ENCODE measurements at places on chromosomes 12 and 14.

DNA sequence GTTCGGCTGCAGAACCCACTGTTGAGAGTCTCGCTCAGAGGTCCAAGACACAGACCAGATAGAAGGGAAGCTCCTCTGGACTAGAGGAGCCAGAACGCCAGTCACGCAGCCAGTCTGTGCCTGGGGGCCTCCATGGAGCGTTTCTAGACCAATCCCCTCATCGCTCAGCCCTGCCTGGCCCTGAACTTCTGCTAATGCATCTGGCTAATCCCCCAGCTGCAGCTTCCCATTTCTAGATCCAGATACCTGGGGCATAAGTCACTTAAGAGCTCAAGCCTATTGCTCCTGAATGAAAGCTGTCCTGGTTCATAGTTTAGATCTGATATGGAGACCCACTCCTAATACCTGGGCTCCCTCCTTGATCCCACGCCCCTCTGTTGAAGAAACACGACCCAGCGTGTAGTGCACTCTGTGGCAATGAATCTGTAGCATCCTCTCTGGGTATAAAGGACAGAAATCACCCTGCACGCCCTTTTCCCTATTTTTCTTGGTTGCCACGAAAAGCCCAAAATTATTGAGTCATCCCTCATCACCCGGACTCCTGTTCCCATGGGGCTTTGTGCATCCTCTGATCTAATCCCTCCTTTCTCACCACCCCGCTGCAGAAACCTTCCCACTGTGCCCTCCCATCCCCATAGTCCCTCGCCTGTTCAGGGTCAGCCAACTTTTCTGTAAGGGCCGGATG lies 341.6 kb upstream of the FKBP4 start:
- DNase-seq: no peak

- no peak for DNase-seq
These were observed 33.4 kb upstream of the BHLHE41 start for GRCh38 chr12:26158078-26158764.

DNA sequence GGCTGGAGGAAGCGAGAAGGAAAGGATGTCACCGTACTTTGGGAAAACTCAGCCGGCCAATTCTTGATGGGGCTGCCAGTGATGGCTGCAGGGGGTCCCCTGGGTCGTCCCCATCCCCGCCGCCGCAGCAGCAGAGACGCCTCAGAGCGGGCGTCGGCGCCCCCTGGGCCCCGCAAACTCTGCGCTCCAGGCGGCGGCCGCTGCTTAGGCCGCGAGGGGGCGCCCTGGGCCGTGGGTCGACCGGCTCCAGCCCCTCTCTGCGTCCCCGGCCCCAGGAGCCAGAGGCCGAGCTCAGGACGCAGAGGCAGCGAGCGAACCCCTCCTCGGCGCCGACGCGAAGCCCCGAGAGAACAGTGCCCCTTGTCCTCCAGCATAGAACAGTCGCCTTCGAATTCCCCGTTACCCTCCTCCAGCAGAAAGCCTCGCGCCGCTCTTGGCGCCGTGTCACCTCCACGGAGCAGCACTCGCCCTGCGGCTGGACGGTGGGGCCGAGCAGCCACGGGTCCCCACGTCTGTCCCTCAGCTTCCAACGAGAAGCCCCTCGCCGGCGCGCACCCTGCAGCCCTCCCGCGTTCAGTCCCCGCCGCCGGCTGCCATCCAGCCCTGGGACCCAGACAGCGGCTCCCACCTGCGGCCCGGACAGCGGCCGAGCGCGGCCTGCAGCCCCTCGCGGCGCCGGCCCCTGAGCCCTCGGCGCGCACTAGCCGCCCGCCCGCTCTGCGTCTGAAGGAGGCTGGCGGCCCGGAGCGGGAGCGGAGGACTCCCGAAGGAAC lies 106.6 kb downstream of the PRICKLE1 start:
- peak; percentile 68 for DNase-seq

- no peak for DNase-seq
These were observed 42.3 kb upstream of the KCNA1 start for GRCh38 chr12:4867384-4867783.

DNA sequence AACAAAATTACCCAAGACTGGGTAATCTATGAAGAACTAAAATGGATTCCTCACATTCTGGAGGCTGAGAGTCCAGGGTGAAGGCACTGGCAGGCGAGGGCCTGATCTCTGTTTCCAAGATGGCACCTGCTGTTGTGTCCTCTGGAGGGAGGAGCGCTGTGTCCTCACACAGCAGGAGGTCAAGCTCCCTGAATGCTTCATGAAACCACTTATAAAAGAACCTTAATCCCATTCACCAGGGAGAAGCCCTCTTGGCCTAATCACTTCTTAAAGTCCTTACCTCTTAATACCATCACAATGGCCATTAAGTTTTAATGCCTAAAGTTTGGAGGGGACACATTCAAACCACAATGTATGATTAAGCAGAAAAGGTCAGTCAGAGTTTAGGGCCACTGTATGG lies 172.4 kb downstream of the EMP1 start:
- no peak for DNase-seq

- peak; percentile 95 for DNase-seq
These were observed 14.5 kb upstream of the LLPH start for GRCh38 chr12:66144791-66145754.

GRCh38 chr12:110635055-110635454 lies 21.1 kb downstream of the TCTN1 start:
- no peak for DNase-seq

DNA sequence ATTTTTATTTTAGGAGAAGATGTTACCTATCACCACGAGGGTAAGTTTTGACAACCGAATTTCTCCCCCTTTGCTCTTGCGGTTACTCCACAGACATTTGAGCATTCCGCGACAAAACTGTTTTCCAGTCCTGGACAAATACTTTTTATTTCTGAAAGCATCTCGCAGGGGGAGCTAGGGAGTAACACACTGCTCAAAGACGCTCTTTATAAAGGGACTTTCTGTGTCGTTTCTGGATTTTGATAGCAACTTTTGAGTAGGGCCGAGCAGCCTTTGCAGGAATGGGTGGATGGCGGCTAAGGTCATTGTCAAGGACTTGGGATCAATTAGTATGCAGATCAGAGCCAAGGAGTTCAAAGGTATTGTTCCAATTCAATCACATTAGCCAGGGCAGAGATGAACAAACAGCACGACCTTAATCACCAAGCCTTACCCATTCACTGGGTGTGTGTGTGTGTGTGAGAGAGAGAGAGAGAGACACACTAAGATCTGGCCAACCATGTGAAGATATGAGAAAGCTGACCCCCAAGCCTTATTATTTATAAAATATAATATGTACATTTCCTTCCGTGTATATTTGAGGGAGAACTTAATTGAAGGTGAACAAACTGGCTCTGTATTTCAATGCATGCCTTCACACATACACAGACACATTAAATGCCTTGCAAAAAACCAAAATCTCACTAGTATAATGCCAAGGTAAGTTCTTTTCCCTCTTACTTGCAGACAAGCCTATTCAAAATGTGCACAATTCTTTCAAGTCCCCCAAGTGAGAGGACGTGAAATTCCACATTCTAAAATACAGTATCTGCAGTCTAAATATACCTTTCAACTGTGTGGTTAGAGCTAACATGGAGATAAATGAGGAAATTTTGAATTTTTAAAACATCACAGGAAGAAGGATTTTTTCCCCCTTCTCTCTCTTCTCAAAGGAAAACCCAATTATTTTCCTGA lies 613.8 kb downstream of the VRK1 start:
- DNase-seq: no peak

GRCh38 chr12:124002021-124002644 lies 29.1 kb downstream of the ZNF664 start:
- no peak for DNase-seq

GRCh38 chr12:68863109-68863770 lies 55.3 kb downstream of the MDM2 start:
- no peak for DNase-seq

DNA sequence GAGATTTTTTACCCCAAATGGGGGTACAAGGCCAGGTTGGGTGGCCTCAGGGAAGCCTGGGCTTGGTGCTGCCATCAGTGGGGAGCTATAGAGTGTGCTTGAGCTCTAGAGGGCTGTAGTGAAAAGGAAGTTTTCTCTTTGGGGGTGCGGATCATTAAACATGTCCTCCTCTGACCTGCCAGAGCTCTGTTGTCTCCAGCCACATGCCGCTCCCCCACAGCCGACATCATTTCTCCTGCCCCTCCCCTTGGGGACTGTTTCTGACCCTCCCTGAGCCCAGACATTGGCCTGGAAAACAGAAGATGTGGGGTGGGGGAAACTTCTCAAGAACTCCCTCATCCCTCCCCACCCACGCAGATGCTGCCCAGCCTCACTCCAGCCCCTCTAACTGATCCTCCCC lies 25.3 kb downstream of the DTX1 start:
- no peak for DNase-seq

GRCh38 chr12:68675101-68675842 lies 11.5 kb upstream of the NUP107 start:
- DNase-seq: no peak

DNA sequence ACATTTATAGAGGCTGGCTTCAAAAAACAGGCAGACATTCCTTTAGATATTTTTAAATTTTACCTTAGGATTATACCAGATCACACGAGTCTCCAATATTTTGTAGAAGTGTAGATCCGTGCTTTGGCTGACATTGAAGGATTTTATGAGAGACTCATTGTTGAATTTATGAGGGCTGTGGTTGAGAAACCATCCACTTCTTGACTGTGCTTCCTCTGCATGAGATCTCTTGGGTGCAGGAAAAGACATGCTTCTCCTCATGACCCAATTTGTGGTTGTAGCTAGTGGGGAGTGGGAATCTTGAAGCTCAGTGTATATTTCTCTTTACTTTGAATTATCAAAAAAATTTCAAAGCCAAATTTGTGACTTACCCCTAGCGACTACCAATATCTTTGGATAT lies 36.7 kb upstream of the NKX2-8 start:
- no peak for DNase-seq

- DNase-seq: no peak
These were observed 122.2 kb upstream of the NCOR2 start for GRCh38 chr12:124689631-124690030.

GRCh38 chr14:84543859-84544258 lies 986.1 kb upstream of the FLRT2 start:
- no peak for DNase-seq

- DNase-seq: no peak
These were observed 288.5 kb upstream of the GARIN2 start for GRCh38 chr14:66900719-66901118.

GRCh38 chr12:110090266-110091135 lies 33.7 kb upstream of the IFT81 start:
- no peak for DNase-seq

DNA sequence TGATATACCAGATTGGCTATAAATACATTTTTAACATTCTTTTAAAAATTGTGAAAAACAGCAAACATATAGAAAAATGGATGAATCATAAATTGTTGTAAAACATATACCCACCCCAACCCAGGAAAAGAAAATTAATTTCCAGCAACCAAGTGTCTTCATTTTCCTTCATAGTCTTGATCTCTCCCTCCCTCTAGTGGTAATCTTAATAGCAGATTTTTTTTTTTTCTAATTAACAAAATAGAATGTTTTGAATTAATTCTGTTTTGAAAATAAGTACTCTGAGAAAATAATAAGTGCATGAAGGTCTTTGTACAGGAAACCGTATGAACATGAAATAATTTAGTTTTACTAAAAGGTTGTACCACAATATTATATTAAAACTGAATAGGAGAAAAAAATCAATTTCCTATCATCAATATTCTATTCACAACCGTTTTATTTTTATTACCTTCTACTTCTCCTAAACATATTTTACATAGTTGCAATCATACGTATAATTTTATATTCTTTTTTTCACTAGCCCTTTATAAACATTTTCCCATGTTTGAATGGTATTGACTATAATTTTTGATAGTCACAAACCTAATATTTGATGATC lies 7.0 kb downstream of the ETNK1 start:
- DNase-seq: peak; percentile 49

- no peak for DNase-seq
These were observed 16.0 kb downstream of the EIF2B2 start for GRCh38 chr14:75018694-75019093.

Data from cardiac fibroblast (primary cell).